IMR-90 (cell line): ENCODE measurements at places on chromosomes 16 and 17.
A peak's percentile ranks its signal among the peaks of the same experiment; 100 is the strongest.

DNA sequence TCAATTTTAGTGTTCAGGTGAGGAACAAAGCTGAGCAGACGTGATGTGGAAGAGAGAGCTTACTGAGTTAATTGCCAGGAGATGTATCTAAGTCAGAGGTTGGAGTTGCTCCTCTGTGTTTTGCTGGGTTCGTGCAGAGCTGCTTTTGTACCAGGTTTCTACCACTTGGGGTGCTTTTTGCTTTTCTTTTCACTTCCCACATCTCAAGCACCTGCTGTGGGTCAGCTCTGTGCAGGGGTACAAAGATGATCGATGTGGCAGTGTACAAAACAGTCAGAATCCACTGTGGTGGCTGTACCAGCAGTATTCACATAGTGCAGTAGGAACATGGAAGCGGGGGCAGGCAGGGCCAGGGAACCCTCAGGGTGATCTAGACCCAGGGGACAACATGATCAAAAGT is 14.8 kb downstream of the UNK start:
- H3K4me3 ChIP-seq, result no peak overlapping the region
- no peaks in the 10 kb centered on the region; the same call in 1 of the 2 replicates for H3K4me1 ChIP-seq
- no peak overlapping the region for H3K27ac ChIP-seq

DNA sequence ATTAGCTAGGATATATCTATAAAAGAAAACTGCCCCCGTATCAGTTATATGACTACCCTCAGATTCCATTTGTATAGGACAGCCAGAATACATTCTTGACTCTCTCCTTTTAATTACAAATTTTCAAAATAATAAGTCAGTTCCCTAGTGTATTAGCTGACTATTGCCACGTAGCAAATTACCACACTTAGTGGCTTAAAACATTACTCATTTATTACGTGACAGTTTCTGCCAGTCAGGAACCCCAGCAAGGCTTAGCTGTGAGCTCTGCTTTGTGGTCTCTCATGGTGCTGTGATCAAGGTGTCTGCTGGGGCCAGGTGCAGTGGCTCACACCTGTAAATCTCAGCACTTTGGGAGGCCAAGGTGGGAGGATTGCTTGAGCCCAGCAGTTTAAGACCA is 13.9 kb upstream of the SCNN1B start:
- H3K27me3 ChIP-seq, result no peaks in the 10 kb centered on the region; the same call in 1 of the 2 replicates
- H3K36me3 ChIP-seq, result no peaks in the 10 kb centered on the region
- DNase-seq, result no peak
- no peak overlapping the region for H3K27ac ChIP-seq

GRCh38 chr16:1497014-1497598 is 3.9 kb downstream of the TELO2 start:
- no peak for DNase-seq
- no peaks in the 10 kb centered on the region for H3K27me3 ChIP-seq
- H3K4me3 ChIP-seq, result no peak overlapping the region
- peaks cover 48% of the 10 kb centered on the region for H3K36me3 ChIP-seq

- no peaks in the 10 kb centered on the region for H3K36me3 ChIP-seq
- peaks cover 2% of the 10 kb centered on the region for H3K4me1 ChIP-seq
- no peak overlapping the region for H3K4me3 ChIP-seq
- no peak for DNase-seq
Measured at GRCh38 chr17:59512844-59513385, 52.5 kb upstream of the DHX40 start.

DNA sequence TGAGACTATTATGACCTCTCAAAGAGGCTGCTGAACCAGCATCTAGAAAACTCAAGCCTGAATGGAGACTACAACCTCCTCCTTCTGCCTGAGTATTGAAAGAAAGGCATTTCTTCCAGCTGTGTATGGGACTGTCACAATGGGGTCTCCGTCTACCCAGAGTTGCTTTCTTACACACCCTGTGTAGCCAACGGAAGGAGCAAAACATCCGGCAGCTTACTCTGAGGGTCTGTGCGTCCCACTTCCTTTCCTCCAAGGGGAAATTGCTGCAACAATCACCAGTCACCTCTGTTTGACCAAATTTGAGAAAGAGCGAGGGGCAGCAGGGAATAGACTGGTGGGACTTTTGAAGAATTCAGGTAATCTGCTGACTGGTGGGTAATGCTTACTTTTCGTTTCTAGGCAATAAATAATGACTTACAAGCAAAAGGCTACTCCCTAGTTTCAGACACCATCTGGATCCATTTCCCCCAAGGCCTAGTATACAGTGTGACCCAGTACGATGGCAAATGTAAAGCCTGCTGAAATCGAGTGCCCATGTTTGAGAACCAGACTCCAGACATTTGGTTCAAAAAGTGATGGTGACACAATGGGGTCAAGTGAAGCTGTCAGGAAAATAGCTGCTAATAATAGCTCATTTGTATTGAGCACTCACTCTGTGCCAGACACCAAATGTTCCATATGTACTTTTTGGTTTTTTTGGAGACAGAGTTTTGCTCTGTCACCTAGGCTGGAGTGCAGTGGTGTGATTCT is 81.7 kb downstream of the YPEL2 start:
- DNase-seq, result no peak
- no peak overlapping the region for H3K4me3 ChIP-seq
- no peak overlapping the region for H3K27ac ChIP-seq
- H3K36me3 ChIP-seq, result no peaks in the 10 kb centered on the region

- no peak overlapping the region for H3K27ac ChIP-seq
- no peaks in the 10 kb centered on the region for H3K27me3 ChIP-seq
- H3K4me3 ChIP-seq, result no peak overlapping the region
- H3K4me1 ChIP-seq, result peaks cover 2% of the 10 kb centered on the region; the same call in 1 of the 2 replicates
Measured at GRCh38 chr16:8819411-8820034, 21.9 kb downstream of the PMM2 start.

DNA sequence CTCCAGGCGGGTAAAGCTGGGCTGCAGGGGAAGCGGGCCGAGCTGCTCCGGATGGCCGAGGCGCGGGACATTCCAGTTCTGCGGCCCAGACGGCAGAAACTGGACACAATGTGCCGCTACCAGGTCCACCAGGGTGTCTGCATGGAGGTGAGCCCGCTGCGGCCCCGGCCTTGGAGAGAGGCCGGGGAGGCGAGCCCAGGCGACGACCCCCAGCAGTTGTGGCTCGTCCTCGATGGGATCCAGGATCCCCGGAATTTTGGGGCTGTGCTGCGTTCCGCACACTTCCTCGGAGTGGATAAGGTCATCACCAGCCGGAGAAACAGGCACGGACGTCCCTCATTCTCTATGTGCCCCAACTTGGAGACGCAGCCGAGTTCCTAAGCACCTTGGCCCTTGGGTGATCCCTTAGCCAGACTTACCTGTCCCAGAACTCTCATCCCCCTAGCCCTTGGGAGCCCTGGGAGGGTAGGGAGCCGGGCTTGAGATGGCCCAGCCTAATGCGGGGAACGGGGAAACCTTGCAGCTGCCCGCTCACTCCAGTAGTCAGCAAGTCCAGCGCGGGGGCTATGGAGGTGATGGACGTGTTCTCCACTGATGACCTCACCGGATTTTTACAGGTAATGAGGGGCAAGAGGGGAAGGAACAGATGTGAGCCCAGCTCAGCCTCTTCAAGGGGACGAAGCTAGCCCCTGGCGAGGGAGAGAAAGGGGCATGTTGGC is 806 bp downstream of the MRM1 start:
- peak overlapping the region; percentile 69 for H3K27ac ChIP-seq
- peak; percentile 9 for DNase-seq
- H3K4me1 ChIP-seq, result peaks cover 6% of the 10 kb centered on the region

DNA sequence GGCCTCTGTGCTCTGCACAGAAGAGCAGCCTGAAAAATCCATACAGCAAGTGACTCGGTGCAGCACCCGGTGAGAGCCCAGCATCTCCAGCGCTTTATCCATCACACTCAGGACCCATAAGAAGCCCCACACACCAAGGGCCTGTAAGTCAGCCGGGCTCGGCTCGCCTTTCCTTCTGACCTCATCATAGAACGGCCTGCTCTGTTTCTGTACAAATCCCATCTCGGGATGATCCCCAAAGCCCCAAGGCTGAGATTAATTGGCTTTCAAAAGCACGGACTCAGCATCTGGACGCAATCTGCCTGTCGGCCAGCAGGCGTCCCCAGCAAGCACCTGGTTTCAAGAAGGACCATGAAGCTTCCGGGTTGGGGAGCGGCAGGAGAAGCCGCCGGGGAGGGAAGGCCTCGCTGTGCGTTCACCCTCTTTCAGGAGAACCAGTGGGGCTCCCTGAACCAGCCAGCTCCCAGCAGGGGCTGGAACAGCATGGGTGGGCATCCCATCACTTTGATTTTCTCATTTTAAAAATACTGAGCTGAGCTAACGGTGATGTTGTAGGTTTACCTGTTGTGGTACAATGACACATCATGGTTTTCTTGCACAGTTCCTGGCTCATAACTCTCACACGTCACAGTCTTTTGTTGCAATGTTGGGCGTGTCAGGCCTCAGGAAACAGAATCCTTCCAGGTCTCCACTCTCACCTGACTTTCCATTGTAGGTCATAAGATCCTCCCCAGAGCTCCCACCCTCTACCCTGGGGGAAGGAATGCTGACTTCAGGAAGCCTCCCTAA is 6.7 kb downstream of the CCDC57 start:
- peak; percentile 84 for DNase-seq
- H3K27ac ChIP-seq, result peak overlapping the region; percentile 12
- H3K27me3 ChIP-seq, result no peaks in the 10 kb centered on the region
- peaks cover 11% of the 10 kb centered on the region for H3K4me1 ChIP-seq

- no peaks in the 10 kb centered on the region for H3K36me3 ChIP-seq
- H3K27me3 ChIP-seq, result peaks cover 4% of the 10 kb centered on the region
- DNase-seq, result no peak
- H3K4me3 ChIP-seq, result no peak overlapping the region
- H3K27ac ChIP-seq, result no peak overlapping the region
Measured at GRCh38 chr17:58574025-58574424, 59.6 kb upstream of the MTMR4 start.

DNA sequence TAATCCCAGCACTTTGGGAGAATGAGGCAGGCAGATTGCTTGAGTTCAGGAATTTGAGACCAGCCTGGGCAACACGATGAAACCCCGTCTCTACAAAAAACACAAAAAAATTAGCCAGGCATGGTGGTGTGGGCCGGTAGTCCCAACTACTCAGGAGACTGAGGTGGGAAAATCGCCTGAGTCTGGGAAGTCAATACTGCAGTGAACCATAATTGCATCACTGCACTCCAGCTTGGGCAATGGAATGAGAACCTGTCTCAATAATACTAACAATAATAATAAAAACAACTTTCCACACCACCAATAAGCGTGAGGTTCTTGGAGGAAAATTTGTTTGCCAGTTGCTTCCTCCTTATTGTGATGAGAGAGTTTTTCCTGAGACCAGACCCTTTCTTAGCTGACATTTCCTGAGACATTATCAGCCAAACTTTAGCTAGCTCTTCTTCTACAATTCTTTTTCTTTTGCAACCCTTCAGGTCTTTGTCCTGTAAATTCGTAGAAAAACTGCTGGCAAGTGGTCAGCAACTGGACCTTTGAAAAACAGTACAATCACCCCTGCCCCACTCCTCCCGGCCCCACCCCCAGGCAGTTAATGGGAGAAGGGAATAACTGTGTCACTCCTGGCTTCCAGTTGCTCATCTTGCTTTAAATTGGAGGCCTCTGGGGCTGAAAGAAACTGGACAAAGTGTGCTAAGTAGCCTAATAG is 3.5 kb upstream of the EZH1 start:
- H3K4me1 ChIP-seq, result peaks cover 5% of the 10 kb centered on the region; the same call in 1 of the 2 replicates
- peaks cover 24% of the 10 kb centered on the region for H3K27me3 ChIP-seq
- no peak overlapping the region for H3K27ac ChIP-seq
- DNase-seq, result no peak
- no peak overlapping the region for H3K4me3 ChIP-seq

- no peak overlapping the region for H3K27ac ChIP-seq
- no peak for DNase-seq
- H3K4me1 ChIP-seq, result no peaks in the 10 kb centered on the region
- H3K36me3 ChIP-seq, result no peaks in the 10 kb centered on the region
- peaks cover 2% of the 10 kb centered on the region; the same call in 1 of the 2 replicates for H3K27me3 ChIP-seq
- H3K4me3 ChIP-seq, result no peak overlapping the region
Measured at GRCh38 chr16:89612415-89613166, 851 bp upstream of the DPEP1 start.

DNA sequence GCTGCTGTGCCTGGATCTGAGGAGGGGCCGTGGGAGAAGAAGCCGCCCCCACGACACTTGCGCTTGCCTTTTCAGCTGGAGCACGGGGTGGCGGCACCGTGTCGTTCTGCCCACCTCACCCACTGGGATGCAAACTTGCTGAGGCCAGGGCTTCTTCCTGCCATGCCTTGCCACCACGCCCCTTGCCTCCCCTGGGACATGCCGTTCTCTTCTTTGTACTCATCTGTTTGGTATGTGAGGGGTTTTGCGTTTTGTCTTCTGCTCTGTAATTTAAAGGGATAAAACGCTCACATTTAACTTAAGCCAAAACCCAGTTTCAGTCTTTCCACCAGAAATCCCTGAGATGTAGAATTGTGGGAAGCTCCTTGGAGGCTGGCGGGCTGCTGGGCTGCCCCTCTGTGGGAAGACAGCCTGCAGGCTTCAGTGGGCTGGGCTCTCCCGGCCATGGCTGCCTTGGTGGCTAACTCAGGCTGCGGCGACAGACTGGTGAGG is 180.2 kb downstream of the RPTOR start:
- DNase-seq, result peak; percentile 68
- peaks cover 30% of the 10 kb centered on the region for H3K4me1 ChIP-seq
- H3K4me3 ChIP-seq, result no peak overlapping the region
- H3K36me3 ChIP-seq, result no peaks in the 10 kb centered on the region

- H3K4me3 ChIP-seq, result no peak overlapping the region
- DNase-seq, result peak; percentile 12
- H3K4me1 ChIP-seq, result no peaks in the 10 kb centered on the region
- H3K27ac ChIP-seq, result no peak overlapping the region
- peaks cover 73% of the 10 kb centered on the region for H3K36me3 ChIP-seq
Measured at GRCh38 chr17:7897090-7897489, 8.5 kb downstream of the CHD3 start.

GRCh38 chr17:29615492-29616299 is 7.0 kb downstream of the CORO6 start:
- H3K27me3 ChIP-seq, result no peaks in the 10 kb centered on the region; the same call in 1 of the 2 replicates
- peaks cover 2% of the 10 kb centered on the region; the same call in 1 of the 2 replicates for H3K36me3 ChIP-seq
- H3K4me1 ChIP-seq, result peaks cover 7% of the 10 kb centered on the region

DNA sequence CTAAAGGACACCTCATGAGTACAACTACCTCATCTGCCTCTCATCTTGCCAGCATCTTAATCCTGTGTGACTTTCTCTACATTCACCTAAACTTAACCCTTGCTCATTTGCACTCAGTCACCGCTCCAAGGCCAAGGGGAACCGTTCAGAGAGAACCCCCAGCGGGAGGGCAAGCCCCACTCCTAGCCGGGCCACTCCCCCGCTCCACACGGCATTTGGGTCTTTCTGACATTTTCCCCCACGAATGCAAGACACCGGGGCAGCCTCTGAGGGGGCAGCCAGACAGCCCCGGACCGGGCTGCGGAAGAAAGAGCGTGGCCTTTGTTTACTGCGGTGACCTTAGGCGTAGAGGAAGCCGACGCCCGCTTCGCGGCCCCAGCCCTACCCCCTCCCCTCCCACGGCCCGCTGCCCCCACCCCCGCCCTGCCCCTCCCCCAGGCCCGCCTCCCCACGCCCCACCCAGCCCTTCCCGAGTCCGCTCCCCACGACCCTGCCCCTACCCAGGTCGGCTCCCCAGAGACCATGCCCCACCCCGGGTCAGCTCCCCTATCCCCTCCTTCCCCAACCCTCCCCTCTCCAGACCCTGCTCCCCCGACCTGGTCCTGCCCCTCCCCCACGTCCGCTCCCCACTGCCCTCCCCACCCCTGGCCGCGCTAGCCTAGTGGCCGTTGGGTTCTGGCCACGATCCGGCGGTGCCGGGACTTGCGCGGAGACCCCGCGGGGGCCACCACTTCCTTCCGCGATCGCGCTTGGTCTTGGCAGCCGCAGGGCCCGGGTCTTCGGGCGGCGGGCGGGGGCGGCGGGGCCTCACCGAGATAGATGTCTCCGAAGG is 789 bp downstream of the CSNK1D start:
- H3K27me3 ChIP-seq, result no peaks in the 10 kb centered on the region
- H3K27ac ChIP-seq, result peak overlapping the region; percentile 96
- peaks cover 31% of the 10 kb centered on the region for H3K4me1 ChIP-seq
- DNase-seq, result no peak
- peak overlapping the region; percentile 99 for H3K4me3 ChIP-seq
- H3K36me3 ChIP-seq, result peaks cover 26% of the 10 kb centered on the region
